ENCODE measurements at places on chromosomes 2 and 18.

DNA sequence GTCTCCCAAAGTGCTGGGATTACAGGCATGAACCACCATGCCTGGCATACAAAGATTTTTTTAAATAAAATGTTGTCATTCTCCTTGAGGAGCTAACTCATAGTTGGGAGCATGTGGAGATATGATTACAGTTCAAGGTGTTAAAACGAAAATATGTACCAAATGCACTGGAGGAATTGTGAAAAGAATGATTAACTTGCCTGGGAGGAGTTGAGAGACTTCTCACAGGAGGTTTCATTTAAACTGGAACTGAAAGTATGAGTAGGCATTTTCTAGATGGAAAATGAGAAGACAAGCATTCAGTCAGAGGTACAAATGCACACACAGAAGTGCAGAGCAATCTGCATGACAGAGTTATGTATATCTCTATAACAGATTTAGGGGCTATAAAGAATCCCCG is 126.6 kb upstream of the PDE1A start:
- no peak for DNase-seq

DNA sequence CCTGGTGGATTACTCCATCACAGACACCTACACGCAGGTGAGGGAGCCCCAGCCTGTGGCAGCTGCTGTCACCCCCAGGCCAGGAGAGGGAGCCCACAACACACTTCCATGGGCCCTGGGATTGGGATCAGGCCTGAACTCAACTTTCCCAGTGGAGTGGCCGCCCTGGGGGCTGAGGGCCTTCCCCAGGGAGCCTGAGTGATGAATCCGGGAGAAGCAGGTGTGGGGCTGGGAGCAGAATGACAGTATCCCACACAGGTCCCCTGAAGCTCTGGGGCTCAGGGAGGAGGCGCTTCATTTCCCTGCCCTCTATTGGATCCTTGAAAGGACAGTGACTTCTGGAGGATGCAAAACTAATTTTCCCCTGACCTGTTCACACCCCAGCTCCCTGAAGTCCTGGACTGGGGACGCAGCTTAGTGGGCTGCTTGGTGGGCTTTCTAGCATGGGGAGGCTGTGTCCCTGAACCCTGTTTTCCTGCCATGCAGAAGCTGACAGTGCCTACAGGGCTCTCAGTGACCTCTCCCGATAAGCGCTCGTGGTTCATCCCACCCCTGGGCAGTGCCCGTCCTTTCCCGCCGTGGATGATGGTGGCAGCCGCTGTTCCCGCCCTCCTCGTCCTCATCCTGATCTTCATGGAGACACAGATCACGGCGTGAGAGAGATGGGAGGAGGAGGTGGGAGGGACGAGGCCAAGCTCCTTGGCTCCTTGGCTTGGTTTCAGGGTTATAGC is 11.0 kb downstream of the SLC4A3 start:
- no peak for DNase-seq

- no peak for DNase-seq
These were observed 71.0 kb downstream of the GALNT14 start for GRCh38 chr2:31067259-31067658.

- DNase-seq, result no peak
These were observed 117.6 kb upstream of the STK17B start for GRCh38 chr2:196289000-196289399.

DNA sequence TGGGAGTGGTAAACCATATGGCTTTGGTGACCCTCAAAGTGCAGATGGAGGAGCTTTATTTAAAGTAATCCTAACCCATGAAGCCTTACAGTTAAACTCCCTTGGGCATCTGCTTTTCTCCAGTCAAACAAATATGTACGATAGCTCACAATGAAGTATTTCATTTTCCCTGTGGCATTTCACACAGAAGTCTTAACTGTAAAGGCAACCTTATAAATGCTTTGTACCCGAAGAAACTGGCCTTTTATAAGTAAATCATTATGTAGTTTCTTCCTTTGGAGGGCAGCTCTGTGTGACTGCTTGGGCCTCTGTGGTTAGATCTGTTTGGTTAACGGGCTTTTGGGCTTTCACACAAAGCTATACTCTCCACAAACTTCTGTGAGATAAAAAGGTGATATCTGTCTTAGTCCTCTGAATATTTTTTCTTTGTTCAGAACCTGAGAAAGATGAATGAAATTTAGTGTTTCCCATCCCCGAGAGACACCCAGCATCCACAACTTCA is 46.6 kb downstream of the SCN1A start:
- DNase-seq, result no peak

DNA sequence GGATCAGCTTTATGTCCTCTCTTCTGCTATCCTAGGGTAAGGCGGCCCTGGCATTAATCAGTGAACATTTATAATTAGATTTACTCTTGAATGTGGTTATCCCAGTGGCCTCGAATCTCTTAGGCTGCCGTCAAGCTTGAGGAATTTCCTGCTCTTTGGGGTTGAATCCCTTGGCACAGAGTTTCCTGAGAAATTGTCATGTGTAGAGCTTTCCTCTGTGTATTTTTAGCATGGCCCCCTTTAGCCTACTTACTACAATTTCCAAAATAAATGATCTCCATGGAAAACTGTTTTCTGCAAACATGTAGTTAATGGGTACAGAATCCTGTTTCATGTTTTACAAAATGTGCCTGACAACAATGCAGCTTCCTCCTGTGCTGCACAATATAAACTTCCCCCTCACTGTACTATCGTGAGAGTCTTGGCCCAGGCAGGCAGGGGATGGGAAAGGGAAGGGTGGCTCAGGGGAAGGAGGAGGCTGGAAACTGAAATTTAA is 18.1 kb downstream of the NCAPH start:
- no peak for DNase-seq

DNA sequence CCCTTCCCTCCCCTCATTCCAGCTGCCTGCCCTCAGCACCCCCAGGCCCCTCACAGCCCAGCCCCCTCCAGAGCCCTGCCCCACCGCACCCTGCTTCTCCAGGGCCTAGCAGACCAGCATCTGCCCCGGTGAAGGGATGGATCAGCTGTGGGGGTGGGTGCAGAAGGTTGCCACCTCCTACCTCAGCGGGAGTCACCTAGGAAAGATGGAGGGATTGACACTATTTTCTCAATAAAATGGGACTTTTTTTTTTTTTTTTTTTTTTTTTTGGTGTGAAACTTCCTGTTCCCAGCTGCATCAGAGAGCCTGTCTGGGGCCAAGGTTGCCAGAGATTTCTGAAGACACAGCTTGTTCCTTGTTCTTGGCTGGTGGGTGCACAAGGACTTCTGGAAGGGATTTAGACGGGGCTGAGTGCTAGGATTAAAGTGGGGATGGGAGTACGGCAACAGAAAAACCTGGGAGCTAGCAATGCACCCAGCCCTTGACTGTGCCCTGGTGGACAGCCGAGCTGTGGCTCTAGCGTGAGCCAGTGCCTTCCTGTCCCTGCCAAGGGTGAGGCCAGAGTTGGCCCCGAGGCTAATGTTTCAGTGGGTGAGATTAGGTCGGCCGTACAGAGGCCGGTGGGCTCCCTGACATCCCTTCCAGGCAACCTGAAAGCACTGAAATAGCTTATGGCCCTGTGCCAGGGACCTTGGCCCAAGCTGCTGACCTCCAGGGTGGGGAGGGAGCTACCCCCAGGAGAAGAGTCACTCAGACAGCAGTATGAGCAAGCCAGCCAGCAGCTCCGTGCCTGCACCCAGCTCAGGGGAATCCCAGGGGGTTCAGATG is 4.6 kb downstream of the B3GNT7 start:
- no peak for DNase-seq

DNA sequence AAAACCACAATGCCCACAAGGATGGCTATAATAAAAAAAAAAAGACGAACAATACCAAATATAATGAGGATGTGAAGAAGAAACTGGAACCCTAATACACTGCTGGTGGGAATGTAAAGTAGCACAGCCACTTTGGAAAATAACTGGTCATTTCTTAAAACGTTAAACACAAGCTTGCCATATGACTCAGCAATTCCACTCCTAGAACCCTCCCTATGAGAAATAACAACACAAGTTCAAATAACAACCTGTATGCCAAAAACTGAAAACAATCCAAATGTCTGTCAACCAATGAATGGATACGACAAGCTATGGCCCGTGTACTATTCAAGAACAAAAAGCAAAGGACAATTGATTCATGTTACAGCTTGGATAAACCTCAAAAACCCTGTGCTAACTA is 7.0 kb upstream of the ALPK2 start:
- no peak for DNase-seq

DNA sequence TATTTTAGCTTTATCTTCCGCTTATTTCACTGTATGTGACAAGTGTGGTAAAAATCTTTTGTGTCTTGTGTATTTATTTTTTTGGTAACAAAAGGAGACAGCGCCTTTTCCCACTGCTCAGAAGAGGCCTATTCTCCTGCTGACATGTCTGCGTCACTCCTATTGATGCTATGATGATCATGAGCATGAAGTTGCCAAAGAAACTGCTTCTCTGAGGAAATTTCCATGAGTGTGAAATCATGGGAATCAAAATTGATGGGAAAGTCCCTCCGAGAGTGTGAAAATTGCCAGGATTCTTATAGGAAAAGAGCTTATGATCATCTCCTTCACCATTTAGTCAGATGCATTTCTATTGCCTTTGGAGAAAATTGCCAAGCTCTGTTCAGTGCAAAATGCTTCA is 36.5 kb upstream of the DARS1 start:
- DNase-seq, result no peak

GRCh38 chr2:122634256-122634655 is 878.8 kb downstream of the TSN start:
- no peak for DNase-seq

DNA sequence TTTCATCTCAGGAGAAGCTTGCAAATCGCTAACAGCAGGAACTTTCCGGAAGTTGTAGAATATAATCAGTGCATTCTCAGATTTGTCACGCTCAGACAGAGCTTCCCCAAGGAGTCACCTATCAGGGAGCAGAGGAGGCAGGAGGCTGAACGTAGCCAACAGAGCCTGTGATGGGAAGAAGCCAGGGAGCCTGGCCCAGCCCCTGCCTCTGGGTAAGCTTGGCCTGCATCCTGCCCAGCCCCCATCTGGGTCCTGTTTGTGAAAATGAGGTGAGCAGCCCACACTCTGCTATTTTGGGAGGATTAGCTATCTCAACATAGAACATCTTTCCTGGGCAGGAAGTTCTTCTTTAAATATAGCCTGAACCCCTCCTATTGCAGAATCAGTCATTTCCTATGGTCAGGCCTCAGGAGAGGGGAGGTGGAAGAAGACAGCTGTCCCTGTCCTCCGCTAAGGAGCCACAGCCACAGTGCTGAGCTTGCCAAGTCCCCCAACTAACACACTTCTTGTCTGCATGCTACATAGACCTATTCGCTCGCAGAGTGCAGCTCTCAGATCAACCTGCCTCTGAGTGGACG is 19.2 kb upstream of the PKDCC start:
- DNase-seq, result no peak

DNA sequence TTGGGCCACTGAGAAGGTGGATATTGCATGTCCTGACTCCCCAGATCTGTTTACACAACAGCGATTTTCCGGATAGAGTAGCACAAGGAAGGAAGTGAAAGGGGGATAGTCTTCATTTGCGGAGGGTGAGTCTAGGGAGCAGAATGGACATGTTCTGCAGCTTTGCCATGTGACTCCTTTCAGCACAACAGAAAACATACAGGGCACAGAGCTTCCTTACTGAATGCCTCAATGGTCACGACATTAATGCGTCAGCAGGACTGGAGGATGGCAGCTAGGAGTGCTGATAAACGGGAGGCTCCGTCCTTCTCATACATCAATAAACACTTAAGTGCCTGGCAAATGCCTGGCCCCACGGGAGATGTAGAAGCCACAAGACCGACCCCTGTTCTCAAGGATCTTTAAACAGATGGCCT is 163.0 kb downstream of the FAM210A start:
- DNase-seq, result no peak

GRCh38 chr18:47087676-47088075 is 52.3 kb upstream of the ELOA2 start:
- DNase-seq, result no peak

DNA sequence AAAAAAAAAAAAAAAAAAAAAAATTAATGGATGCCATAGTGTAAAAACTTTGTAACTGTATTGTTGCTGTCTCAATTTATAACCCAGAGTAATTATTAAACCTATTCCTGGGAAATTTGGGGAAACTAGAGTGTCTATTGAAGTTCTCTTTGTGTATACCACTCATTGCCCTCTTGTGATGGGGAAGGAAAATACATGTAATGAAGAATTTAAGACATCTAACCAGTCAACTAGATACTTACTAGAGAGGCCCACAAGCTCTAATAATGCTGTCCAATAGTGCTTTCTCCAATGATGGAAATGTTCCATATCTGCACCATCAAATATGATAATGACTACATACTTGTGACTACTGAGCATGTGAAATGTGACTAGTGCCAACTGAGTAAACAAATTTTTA is 168.5 kb upstream of the SLC39A10 start:
- DNase-seq, result no peak

DNA sequence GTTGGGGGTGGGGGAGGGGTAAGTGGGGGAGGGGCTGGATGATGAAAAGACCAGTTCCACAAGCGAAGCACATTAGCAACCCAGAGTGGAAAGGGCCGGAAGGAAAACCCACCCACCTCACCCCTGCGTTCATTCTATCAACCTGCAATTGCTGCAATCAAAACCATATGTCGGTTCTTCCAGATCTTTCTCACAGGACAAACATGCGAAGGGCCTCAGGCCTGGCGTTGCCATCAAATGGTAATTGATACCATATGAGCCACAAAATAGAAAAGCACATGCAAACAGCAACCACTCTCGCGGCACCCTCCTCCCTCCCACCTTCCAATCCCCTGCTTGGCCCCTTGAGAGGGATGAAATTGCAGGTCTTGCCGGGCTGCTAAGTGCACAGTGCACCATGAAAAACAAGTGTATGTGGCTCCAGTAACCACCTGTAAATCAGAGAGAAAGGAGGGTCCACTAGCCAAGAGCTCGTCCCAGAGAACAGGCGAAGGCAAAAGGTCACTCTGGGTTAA is 287.5 kb downstream of the TCF4 start:
- DNase-seq, result no peak
